ENCODE measurements at places on chromosomes 2 and 18.

DNA sequence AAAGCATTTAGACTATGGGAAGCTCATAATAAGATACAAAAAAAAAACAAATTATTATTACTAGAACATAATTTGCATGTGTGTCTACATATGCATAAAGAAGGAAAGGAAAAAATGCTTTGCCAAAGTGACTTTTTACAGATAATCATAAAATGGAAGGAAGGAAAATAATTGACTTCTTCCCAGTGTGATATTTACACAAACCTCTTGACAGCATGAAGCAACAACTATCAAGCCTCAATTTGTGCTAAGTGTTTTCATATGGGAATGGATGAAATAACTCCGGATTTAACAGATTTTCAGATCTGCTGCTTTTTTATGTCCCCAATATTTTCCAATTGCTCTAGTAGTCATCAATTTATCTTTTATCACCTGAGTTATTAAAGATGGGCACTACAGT is 275.9 kb upstream of the REG3G start:
- DNase-seq, result no peak

GRCh38 chr2:235841863-235842262 is 326.3 kb downstream of the GBX2 start:
- DNase-seq, result no peak

- no peak for DNase-seq
Measured at GRCh38 chr18:4399929-4400328, 55.2 kb downstream of the DLGAP1 start.

GRCh38 chr2:197208024-197208423 is 102.6 kb downstream of the ANKRD44 start:
- DNase-seq, result no peak

GRCh38 chr2:180980943-180981911 is 822 bp downstream of the UBE2E3 start:
- no peak for DNase-seq

DNA sequence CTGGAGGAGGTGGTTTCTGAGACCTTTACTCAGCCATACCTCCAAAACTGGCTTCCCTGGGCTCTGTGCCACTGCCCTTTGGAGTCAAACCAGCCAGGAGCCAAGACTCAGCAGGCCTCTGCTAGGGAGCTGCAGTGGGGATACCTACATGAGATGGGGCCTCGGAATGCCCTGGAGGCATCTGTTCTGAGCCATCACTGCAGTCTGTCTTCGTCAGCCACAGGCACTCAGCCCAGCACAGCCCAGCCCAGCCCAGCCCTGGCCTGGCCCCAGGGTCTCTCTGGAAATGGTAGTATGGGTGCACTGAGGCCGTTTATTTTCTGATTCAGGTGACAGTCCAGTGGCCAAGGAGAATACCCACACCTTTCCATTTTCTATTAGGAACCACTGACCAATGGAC is 209.8 kb downstream of the CELF4 start:
- DNase-seq, result no peak

DNA sequence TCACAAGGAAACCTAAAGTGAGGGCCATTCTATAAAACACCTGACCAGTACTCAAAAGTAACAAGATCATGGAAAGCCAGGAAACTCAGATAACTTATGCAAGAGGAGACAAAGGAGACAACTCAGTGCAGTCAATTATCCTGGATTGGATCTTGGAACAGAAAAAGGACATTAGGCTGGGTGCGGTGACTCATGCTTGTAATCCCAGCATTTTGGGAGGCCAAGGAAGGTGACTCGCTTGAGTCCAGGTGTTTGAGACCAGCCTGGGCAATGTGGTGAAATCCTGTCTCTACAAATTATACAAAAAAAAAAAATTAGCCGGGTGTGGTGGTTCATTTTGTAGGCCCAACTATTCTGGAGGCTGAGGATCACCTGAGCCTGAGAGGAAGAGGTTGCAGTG is 424.5 kb upstream of the SPRED2 start:
- no peak for DNase-seq

- DNase-seq, result no peak
Measured at GRCh38 chr2:56483081-56483480, 299.3 kb downstream of the CCDC85A start.

GRCh38 chr2:239194731-239195317 is 206.0 kb downstream of the HDAC4 start:
- peak; percentile 36 for DNase-seq

- no peak for DNase-seq
Measured at GRCh38 chr2:23658466-23658942, 268.4 kb downstream of the ATAD2B start.

- no peak for DNase-seq
Measured at GRCh38 chr2:118349365-118349764, 261.1 kb downstream of the INSIG2 start.

GRCh38 chr2:7133521-7133920 is 216.3 kb downstream of the RNF144A start:
- no peak for DNase-seq

GRCh38 chr2:165078913-165079312 is 123.6 kb upstream of the SLC38A11 start:
- DNase-seq, result no peak

GRCh38 chr2:40113272-40113968 is 334.4 kb upstream of the THUMPD2 start:
- DNase-seq, result no peak

GRCh38 chr2:174553811-174554493 is 43.7 kb downstream of the WIPF1 start:
- no peak for DNase-seq

GRCh38 chr2:57711991-57712390 is 334.6 kb upstream of the VRK2 start:
- no peak for DNase-seq

- no peak for DNase-seq
Measured at GRCh38 chr18:48072428-48073204, 142.2 kb upstream of the SMAD2 start.

- DNase-seq, result no peak
Measured at GRCh38 chr2:219296142-219296541, 13.1 kb downstream of the PTPRN start.

- DNase-seq, result no peak
Measured at GRCh38 chr2:122328816-122329215, 573.4 kb downstream of the TSN start.

DNA sequence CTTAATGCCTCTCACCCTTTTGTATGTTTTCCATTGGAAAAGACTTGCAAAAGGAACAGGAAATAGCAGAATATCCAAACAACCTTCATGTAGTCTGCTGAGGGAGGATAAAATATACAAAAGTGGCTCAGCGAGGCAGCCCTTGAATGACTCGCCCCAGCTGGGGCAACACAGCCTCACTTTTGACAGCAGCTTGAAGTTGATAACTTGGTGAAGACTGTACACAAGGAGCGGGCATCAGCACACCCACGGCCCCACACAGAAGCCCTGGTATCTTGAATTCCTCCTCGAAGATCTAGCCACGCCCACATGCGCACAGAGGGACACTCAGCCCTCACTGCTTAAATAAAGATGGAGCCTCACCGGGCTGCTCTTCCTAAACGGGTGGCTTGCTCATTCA is 161.0 kb downstream of the IRS1 start:
- DNase-seq, result peak; percentile 53

All from SJSA1 (cell line).